ENCODE measurements at places on chromosomes 7 and 10.
A peak's percentile ranks its signal among the peaks of the same experiment; 100 is the strongest.

DNA sequence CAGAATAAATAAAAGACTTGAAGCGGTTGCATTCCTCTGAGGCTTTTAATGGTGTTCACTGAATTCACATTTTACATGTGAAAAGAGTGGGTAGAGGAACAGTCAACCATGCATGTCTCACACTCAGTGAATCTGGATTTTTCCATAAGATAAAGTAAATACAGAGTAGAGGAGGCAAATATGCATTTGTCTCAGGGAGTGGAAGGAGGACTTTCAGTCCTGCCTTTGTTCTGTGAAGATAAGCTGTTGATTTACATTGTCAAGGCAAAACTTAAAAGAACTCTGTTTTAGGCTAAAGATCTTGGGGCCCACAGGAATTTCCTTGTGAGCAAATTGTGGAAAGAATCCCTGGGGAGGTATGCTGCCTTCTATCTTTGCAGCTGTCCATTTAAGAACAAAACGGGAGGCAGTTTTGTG lies 825.3 kb upstream of the MBL2 start:
- DNase-seq: no peak

DNA sequence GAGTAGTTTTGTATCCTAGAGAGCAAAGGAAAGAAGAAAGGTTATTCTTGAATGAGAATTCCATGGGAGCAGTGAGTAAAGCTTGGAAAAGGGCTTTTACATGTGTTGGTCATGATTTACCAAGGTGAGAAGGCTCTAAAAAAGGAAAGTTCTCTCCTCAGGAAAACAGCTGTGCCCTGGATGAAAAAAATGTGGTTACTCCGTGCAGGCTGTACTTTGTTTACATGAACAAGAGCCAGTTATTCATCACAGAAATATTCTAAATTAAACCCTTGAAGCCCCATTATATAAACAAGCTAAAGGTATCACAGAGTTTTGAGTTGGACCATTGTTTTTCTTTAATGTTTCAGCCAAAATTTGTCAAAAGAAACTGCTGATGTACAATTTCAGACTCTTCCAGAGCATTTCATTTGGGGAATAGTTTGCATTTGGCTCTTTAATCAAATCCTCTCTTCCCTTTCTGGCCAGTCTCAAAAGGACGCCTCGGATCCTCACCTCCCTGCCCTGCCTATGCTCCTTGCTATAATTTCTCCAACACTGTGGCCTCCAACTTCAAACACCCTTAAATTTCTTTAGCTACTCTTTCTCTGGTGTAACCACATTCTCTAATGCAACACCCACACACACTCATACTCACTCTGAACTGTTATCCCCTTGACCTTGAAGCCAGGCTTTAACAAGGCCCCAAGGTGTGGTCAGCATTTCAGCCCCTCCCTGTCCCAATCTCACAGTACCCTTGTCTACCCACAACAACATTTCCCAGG lies 47.4 kb downstream of the AFAP1L2 start:
- DNase-seq: no peak

- no peak for DNase-seq
These were observed 240.5 kb downstream of the BBS9 start for GRCh38 chr7:33369888-33370287.

GRCh38 chr10:30437031-30437841 lies 3.3 kb downstream of the MAP3K8 start:
- no peak for DNase-seq

DNA sequence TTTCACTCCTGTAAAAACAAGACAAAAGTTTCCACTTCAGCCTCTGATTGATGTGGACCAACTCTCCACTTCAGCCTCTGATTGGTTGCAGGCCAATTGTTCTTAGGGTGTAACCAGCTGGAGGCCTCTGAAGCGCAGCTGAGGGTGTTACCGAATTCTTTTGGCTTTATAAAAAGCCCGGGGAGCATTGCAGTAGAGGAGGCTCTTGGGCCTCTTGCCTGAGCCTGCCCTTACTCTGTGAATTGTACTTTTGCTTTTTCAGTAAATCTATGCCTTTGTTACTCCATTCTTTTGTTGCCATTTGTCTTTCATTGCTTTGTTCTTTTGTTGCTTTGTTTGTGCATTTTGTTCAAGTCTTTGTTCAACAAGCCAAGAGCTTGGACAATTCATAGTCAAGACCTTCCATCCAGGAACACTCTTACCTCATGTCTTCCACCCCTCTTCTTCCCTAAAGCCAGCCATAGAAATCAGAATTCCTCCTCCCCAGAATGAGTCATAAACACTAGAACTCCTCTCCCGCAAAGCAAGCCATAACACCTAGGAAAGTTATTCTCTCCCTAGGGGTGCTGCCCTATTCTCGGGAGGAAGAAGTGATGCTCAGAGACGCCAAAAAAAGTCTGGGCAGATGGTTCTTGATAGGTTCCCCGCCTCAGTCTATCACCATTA lies 53.5 kb upstream of the ARMC3 start:
- DNase-seq: no peak

DNA sequence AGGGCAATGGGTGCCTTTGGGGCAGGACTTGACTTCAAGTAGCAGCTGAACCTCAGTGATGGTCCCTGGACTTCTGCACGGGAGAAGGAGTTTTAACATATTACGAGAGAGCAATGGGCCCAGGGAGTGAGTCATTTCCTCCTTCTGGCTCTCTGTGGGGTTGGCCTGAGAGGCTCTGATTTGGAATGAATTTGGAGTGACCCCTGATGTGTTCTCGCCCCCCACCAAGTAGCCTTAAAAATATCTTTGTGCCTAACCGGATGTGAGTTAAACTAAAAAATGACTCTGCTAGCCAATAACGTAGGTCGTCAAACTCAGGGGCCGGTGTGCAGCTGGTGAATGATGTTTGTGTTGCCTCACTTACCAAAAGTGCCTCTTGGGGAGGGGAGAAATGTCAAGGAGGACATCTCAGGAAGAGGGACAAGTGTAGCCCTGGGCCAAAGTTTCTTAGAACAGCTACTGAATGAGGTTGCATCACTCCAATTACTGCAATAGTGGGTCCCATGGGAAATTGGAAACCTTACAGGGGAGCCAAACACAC lies 656.6 kb downstream of the INHBA start:
- no peak for DNase-seq

- DNase-seq: peak; percentile 70
These were observed 38.8 kb downstream of the PSAP start for GRCh38 chr10:71812016-71812912.

- DNase-seq: no peak
These were observed 4.0 kb upstream of the SPOCK2 start for GRCh38 chr10:72092171-72092924.

- DNase-seq: no peak
These were observed 1.2 kb downstream of the RARRES2 start for GRCh38 chr7:150340024-150340749.

- no peak for DNase-seq
These were observed 21.7 kb downstream of the PLAU start for GRCh38 chr10:73932620-73933112.

- peak; percentile 52 for DNase-seq
These were observed at the start of gene PCGF6 for GRCh38 chr10:103350517-103351260. TSS of gene PCGF6 (minus strand) at chr10:103351140. CDS start at chr10:103351066, 74 bp downstream.

- DNase-seq: no peak
These were observed 39.9 kb upstream of the LYZL1 start for GRCh38 chr10:29249018-29249417.

DNA sequence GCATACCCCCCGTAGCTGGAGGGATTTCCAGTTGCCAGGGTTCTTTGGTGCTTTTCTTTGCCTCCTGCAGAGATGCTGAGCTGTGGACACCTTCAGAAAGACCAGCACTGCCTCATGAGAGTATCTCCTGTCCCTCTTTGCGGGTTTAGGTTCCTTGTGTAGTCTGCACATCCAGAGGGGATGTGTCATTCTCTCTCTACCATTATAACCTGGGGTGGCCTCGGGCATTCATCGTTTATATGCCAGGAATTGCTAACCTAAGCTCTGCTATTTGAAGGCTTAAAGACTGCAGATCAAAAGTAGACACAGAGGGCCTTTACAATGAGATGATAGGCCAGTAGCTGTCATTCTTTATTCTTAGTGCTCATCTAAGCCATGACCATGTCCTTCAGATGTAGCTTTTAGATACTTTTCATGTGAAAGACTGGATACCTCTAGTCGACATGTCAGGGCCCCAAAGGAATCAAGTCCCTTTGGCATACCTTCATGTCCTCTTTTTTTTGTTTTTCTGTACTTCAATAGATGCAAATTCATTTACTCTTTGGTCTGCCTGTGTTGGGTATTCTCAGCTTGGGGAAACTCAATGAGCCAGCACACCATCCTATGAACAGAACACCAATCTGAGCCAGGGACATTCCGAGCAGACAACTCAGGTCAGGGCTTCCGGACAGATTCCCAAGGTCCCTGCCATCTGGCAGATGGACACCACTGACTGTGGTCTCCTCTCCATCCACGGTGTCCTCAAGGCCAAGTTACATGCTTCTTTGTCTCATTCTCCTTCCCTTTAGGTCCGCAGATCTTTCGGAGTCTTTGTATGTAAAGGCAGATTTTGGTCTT lies 129.3 kb downstream of the NRF1 start:
- no peak for DNase-seq

GRCh38 chr10:133489816-133490588 lies 36.3 kb downstream of the SCART1 start:
- no peak for DNase-seq
